ENCODE measurements at places on chromosomes 3 and 15. TPM values are rescaled to one million over a fixed set of nuclear protein-coding genes. Genes with fewer than 3 reads are reported as not detected.

The CPLX3 gene
- total RNA-seq, result not detected

The PCLAF gene
- 163 TPM for total RNA-seq

The CNTN6 gene
- not detected for total RNA-seq

The AHSG gene
- total RNA-seq, result not detected

The CHRNA7 gene
- 4.7 TPM for total RNA-seq

The CACNA1D gene
- 0.98 TPM for total RNA-seq

The HYAL1 gene
- 0.31 TPM for total RNA-seq

The GOLGA8G gene
- not detected for total RNA-seq

The ROPN1 gene
- not detected for total RNA-seq

All from A549 treated with DMSO at 1 μM for 4 hours (cell line).